ENCODE measurements at places on chromosomes 1 and 21.

DNA sequence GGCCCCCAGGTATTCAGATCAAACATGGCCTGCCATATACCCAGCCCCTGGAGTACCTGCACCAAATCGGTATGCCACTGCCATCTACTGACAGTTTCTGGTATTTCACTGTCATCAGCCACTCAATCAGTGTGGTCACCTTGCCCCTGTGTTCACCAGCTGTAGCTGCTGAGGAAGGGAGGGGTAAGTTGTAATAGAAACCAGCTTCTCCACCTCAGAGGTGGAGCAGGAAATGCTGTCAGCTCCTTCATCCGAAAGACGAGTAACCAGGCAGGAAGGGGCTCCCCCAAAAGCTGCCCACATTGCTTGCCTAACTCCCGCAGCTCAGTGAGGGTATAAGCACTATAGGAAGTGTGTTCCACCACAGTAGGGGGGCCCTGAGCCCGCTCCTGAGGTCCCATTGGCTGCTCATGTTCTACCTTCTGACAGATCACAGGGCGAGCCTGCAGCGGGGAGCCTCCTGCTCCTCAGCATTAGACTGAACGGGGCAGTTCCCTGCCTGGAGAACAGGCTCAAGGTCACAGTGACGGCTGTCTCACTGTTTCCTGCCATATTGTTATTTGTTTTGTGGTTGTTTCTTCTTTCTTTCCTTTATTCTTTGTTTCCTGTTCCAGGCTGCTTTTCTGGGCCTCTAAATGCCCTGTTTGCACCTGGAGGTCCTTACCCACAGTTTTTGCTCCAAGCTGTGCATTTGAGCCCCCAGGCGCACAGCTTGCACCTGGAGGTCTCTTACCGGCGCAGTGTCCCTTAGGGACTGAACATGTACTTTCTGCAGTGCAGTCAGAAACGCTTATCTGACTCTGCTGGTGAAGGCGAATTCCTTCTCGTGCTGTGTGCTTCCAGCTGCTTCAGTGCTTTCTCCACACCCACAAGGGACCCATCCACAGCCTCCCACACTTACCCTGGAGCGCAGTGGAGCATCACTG lies 1638.3 kb downstream of the MRPL39 start:
- no peaks in the 10 kb centered on the region for H3K36me3 ChIP-seq
- H3K4me3 ChIP-seq: no peak overlapping the region
- DNase-seq: peak; percentile 15
- no peaks in the 10 kb centered on the region for H3K27me3 ChIP-seq
- no peaks in the 10 kb centered on the region for H3K4me1 ChIP-seq

DNA sequence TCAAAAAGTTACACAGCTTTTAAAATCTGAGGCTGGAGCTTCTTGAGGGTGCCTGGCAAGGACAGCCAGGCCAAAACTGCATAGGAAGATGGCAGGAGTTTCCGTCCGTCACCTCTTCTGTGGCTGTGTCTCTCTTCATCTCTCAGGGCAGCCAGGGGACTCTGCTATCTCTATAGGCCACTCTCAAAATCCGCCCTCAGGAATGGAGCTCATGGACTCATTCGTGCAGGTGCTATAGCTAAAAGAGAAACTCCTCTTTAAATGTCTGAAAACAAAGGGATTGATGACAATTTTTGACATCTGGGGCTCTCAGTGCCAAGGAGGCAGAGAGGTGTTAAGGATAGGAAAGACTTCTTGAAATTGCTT lies 27.2 kb downstream of the OVAAL start:
- peak overlapping the region; percentile 32 for H3K27ac ChIP-seq
- no peaks in the 10 kb centered on the region for H3K4me1 ChIP-seq
- H3K27me3 ChIP-seq: no peaks in the 10 kb centered on the region
- DNase-seq: no peak
- no peaks in the 10 kb centered on the region for H3K36me3 ChIP-seq

DNA sequence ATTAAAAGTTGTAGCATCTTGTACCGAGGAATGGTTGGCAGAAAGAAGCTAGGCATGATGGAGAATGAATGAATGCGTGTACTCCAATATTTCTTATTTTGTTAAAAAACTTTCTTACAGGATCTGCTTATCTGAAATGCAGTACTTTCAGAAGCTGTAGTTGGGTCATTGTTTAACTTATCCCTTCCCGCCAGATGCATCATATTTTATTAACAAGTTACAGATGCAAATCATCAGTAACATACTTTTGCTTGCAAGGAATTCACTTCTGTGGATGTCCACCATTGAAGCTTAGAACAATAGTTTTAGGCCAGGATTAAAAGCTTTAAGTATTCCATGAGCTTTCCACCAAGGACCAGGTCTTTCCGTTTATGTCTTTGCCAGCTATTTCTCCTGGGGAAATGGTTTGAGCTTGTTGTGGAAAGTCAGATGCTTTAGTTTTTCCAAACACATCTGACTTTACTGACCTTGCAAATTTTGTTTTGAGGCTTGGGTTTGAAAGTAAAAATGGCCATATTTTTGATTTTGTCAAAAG lies 65.4 kb downstream of the PATJ start:
- no peak for DNase-seq
- no peak overlapping the region for H3K4me3 ChIP-seq
- no peaks in the 10 kb centered on the region for H3K4me1 ChIP-seq
- no peak overlapping the region for H3K27ac ChIP-seq
- no peaks in the 10 kb centered on the region for H3K27me3 ChIP-seq
- no peaks in the 10 kb centered on the region for H3K36me3 ChIP-seq

DNA sequence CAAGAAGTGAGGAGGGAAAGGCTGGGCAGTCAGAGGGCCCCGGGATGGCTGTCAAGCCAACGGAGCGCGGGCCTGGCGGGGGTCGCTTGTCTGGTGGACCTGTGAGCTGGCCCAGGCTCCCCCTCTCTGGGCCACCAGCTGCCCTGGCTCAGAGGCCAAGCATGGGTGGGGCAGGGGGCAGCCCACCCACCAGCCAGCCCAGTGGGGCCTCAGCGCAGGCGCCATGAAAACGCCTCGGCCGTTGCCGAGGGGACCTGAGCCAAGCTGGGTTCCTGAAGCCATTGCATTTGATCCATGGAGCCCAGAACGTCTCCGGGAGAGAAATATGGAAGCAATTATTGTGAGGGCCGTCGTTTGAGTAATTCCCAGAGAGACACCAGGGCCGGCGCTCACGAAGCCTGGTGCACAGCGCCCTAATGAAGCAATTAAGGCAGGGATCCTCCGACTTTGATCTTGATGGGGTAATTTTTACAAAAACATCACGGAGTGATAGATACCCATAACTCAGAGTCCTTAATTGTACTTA lies 90.5 kb upstream of the TTC34 start:
- no peaks in the 10 kb centered on the region for H3K27me3 ChIP-seq
- H3K4me3 ChIP-seq: no peak overlapping the region
- H3K27ac ChIP-seq: no peak overlapping the region
- H3K4me1 ChIP-seq: no peaks in the 10 kb centered on the region

GRCh38 chr1:185045814-185046492 lies 595 bp downstream of the RNF2 start:
- no peaks in the 10 kb centered on the region for H3K36me3 ChIP-seq
- H3K27me3 ChIP-seq: no peaks in the 10 kb centered on the region
- peak; percentile 40 for DNase-seq
- H3K4me1 ChIP-seq: peaks cover 41% of the 10 kb centered on the region
- peak overlapping the region; percentile 94 for H3K4me3 ChIP-seq
- peak overlapping the region; percentile 90 for H3K27ac ChIP-seq

DNA sequence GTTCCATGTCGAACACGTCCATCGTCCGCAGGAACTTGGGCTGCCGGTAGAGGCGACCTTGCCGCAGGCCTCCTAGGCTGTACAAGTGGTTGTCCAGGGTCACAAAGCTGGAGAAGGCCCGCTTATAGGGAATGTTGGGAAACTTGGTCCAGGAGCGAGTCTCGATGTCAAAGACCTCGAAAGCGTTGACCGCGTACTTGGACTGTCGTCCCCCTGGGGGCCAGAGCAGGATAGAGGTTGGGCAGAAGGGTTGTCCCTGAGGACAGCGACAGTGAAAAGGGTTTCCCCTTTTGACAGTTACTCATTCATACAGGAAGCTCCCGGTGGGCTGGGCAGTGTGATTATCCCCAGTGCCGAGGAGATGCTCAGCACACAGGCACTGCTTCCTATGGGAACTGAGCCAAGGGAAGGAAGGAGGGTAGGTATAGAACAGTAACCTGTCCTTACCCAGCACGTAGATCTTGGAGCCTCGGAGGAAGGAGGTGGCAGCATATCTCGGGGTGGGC lies 17.5 kb downstream of the KLHDC8A start:
- H3K4me3 ChIP-seq: no peak overlapping the region
- H3K27me3 ChIP-seq: peaks cover 20% of the 10 kb centered on the region
- DNase-seq: no peak
- peaks cover 10% of the 10 kb centered on the region for H3K4me1 ChIP-seq
- H3K27ac ChIP-seq: no peak overlapping the region
- H3K36me3 ChIP-seq: peaks cover 4% of the 10 kb centered on the region

GRCh38 chr1:226532553-226532952 lies 16.0 kb upstream of the STUM start:
- no peak overlapping the region for H3K4me3 ChIP-seq
- no peaks in the 10 kb centered on the region for H3K36me3 ChIP-seq
- no peak for DNase-seq
- no peak overlapping the region for H3K27ac ChIP-seq

DNA sequence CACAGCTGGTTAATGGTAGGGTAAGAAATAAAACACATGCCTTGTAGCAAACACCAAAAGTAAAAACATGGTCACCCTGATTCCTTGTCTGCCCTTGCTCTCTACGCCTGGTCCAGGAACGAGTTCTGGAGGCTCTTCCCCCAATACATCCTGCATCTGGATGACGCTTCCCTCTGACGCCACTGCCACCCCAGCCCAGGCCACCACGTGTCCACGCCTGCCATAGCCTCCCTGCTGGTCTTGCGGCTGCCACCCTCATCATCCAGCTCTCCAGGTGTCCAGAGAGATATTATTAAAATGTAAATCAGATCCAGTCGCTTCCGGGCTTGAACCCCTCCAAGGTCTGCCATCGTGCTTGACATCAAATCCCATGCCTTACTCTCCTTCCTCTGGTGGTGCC lies 39.3 kb downstream of the IGSF21 start:
- H3K27me3 ChIP-seq: no peaks in the 10 kb centered on the region
- no peak overlapping the region for H3K27ac ChIP-seq
- no peaks in the 10 kb centered on the region for H3K36me3 ChIP-seq
- H3K4me3 ChIP-seq: no peak overlapping the region
- no peak for DNase-seq

DNA sequence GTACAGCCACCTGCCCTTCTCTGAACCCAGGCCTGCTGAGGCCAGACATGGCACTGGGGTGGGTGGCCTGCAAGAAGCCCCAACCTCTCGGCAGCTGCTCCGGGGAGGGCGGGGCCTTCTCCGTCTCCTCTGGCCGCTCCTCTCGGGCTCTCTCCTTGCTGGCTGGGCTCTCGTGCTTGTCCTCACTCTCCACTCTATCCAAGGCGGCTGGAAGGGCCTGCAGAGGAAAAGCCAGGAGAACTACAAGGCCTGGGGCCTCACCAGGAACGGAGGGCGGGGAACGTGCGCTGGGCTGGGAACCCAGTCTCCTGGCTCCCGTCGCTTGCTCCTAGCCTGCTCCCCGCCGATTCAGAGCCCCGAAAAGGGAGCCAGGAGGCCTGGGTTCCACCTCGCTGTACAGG lies 59.1 kb downstream of the CHD5 start:
- no peaks in the 10 kb centered on the region for H3K36me3 ChIP-seq
- DNase-seq: no peak
- H3K4me1 ChIP-seq: no peaks in the 10 kb centered on the region
- no peak overlapping the region for H3K4me3 ChIP-seq

DNA sequence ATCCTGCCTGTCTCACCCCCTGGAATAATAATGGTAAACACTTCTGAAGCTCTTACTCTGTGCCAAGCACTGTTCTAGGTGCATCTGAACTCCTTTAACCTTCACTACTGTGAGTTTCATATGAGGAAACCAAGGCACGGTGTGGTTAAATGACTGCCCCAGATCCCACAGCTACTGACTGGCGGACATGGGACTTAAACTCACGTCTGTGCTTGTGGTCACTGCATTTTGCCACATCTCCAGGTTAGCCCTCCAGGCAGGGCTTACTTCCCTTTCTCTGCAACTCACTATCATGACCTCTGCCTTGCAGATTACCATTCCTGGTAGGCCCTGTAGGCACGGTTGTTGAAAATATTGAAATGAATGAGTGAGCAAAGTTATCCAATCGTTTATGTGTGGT lies 83.4 kb downstream of the ADSS2 start:
- no peaks in the 10 kb centered on the region for H3K4me1 ChIP-seq
- no peaks in the 10 kb centered on the region for H3K27me3 ChIP-seq
- no peak for DNase-seq
- no peaks in the 10 kb centered on the region for H3K36me3 ChIP-seq

DNA sequence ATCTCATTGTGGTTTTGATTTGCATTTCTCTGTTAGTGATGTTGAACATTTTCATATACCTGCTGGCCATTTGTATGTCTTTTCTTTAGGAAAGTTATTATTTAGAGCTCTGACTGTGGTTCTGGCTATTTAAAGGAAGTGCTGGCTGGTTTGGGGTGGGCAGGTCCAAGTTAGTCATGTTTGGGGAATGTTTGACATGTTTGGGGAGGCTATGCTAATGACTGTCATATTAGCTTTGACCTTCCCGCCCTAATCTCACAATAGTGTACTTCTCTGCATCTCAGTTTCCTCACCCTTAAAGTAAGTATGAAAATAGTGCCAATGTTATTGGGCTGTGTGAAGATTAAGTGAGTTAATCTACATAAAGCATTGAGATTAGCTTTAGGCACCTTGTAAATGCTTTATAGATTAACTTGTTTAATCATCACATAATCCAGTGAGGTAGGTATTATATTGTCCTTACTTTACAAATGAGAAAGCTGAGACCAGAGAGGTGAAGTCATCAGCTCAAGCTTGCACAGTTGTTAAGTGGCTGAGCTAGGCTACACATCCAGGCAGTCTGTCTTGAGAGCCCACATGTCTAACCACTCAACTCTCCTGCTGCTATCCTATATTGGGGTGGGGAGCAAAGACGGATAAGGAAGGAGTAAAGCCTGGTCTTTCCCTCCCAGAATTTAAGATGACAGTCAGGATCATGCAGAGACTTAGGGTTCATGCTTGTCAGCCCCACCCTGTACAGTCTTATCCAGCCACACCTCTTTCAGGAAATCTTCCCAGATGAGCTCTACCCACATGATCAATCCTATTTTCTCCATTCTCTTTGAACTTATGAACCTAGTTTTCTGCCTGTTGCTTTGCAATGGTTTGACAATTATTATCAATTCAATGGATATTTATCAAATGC lies 22.8 kb upstream of the CRNN start:
- no peaks in the 10 kb centered on the region for H3K27me3 ChIP-seq
- no peak overlapping the region for H3K27ac ChIP-seq
- no peak for DNase-seq
- H3K4me3 ChIP-seq: no peak overlapping the region
- no peaks in the 10 kb centered on the region for H3K4me1 ChIP-seq

- H3K4me3 ChIP-seq: no peak overlapping the region
- peaks cover 5% of the 10 kb centered on the region for H3K4me1 ChIP-seq
- no peaks in the 10 kb centered on the region for H3K36me3 ChIP-seq
- no peak for DNase-seq
- H3K27me3 ChIP-seq: no peaks in the 10 kb centered on the region
Measured at GRCh38 chr1:63674865-63675419, 81.7 kb downstream of the PGM1 start.
